ENCODE measurements at places on chromosomes 16 and 17. TPM values are rescaled to one million over a fixed set of nuclear protein-coding genes. Genes with fewer than 3 reads are reported as not detected.
A peak's percentile ranks its signal among the peaks of the same experiment; 100 is the strongest.

Gene RNF43
- 58.3 TPM for total RNA-seq

DNA sequence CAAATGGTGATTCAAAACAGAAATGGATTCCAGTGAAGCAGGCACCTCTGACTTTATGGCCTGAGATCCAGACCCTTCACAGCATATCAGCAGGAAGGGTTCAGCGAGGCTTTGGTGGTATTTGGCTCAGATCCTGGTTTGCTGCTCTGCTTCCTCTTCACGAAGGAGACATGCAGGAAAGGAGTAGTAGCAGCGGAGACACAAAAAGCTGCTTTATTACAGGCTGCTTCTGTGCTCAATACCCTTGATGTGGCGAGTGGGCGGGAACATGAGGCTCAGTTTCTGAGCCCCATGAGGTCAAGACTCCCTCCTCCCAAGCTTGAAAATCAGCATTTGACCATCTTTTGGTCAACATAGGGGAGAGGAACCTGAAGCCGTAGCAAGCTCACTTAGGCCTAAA lies 213.3 kb upstream of the AXIN2 start:
- H3K27ac ChIP-seq = no peak overlapping the region
- DNase-seq = no peak

DNA sequence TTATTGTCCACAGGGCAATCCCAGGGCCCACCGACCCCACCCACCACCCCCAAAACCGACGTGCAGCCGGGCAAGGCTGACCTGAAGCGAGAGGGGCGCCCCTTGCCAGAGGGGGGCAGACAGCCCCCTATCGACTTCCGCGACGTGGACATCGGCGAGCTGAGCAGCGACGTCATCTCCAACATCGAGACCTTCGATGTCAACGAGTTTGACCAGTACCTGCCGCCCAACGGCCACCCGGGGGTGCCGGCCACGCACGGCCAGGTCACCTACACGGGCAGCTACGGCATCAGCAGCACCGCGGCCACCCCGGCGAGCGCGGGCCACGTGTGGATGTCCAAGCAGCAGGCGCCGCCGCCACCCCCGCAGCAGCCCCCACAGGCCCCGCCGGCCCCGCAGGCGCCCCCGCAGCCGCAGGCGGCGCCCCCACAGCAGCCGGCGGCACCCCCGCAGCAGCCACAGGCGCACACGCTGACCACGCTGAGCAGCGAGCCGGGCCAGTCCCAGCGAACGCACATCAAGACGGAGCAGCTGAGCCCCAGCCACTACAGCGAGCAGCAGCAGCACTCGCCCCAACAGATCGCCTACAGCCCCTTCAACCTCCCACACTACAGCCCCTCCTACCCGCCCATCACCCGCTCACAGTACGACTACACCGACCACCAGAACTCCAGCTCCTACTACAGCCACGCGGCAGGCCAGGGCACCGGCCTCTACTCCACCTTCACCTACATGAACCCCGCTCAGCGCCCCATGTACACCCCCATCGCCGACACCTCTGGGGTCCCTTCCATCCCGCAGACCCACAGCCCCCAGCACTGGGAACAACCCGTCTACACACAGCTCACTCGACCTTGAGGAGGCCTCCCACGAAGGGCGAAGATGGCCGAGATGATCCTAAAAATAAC lies 3.0 kb downstream of the SOX9 start:
- peaks cover 39% of the 10 kb centered on the region for H3K4me1 ChIP-seq
- DNase-seq = no peak
- H3K36me3 ChIP-seq = peaks cover 3% of the 10 kb centered on the region
- H3K4me3 ChIP-seq = peak overlapping the region; percentile 61

DNA sequence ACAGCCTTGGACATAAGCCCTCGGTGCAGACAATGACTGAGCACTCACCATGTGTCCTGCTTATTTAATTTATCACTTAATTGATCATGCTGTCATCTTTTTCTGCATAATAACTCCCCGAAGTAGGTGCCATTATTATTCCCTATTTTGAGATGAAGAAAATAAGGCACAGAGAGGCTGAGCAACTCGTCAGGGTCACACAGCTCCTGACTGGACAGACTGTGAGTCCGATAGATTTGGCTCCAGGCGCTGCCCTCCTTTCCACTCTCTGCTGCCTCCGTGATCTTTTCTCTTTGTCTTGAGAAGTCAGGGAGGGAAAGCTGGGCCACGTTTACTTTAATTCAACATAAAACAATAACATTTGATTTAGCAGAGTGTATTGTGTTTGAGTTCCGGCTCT lies 19.0 kb upstream of the N4BP1 start:
- H3K27me3 ChIP-seq = no peaks in the 10 kb centered on the region
- no peak overlapping the region for H3K27ac ChIP-seq
- peaks cover 9% of the 10 kb centered on the region for H3K4me1 ChIP-seq
- no peak overlapping the region for H3K4me3 ChIP-seq
- DNase-seq = no peak
- no peaks in the 10 kb centered on the region for H3K36me3 ChIP-seq

GRCh38 chr16:47392081-47392480 lies 68.8 kb downstream of the ITFG1 start:
- no peaks in the 10 kb centered on the region for H3K27me3 ChIP-seq
- H3K4me1 ChIP-seq = no peaks in the 10 kb centered on the region
- H3K27ac ChIP-seq = no peak overlapping the region
- H3K4me3 ChIP-seq = no peak overlapping the region

- no peak overlapping the region for H3K27ac ChIP-seq
- no peak for DNase-seq
- H3K4me1 ChIP-seq = peaks cover 17% of the 10 kb centered on the region
- H3K27me3 ChIP-seq = no peaks in the 10 kb centered on the region
- no peaks in the 10 kb centered on the region for H3K36me3 ChIP-seq
- no peak overlapping the region for H3K4me3 ChIP-seq
These were observed 16.8 kb upstream of the RMI2 start for GRCh38 chr16:11328172-11329070.

GRCh38 chr17:2086306-2086705 lies 31.4 kb downstream of the HIC1 start:
- DNase-seq = no peak
- H3K27me3 ChIP-seq = no peaks in the 10 kb centered on the region
- no peak overlapping the region for H3K4me3 ChIP-seq
- peaks cover 13% of the 10 kb centered on the region for H3K36me3 ChIP-seq
- peak overlapping the region; percentile 77 for H3K27ac ChIP-seq

Gene NEUROD2
- total RNA-seq = not detected

DNA sequence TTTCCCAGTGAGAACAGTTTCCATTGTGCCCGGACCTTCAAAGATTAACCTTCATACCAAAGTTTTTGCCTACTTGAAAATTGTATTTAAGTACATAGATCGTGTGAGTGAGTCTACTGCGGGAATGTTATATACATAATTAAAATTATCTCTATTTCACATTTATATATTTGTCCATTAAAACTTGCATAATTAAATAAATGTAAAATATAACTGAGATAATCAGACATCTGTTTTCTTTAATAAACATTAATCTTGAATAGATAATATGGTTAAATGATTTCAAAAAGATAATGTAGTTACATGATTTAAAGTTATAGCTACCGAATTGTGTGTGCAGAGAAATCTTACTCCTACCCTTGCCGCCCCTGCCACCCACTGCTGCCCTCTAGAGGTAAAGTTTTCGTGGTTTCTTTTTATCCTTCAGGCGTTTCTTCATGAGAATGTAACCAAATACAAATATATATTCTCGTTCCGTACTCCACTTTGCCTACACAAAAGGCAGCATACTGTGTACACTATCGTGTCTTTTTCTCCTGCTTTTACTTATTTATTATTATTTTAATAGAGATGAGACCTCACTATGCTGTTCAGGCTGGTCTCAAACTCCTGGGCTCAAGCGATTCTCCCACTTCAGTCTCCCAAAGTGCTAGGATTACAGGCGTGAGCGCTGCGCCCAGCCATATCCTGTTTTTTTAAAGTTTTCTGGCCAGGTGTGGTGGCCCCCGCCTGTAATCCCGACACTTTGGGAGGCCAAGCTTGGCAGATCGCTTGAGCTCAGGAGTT lies 35.6 kb downstream of the RPA1 start:
- H3K4me3 ChIP-seq = no peak overlapping the region
- H3K27me3 ChIP-seq = no peaks in the 10 kb centered on the region
- H3K36me3 ChIP-seq = peaks cover 29% of the 10 kb centered on the region
- H3K4me1 ChIP-seq = no peaks in the 10 kb centered on the region
- no peak for DNase-seq

DNA sequence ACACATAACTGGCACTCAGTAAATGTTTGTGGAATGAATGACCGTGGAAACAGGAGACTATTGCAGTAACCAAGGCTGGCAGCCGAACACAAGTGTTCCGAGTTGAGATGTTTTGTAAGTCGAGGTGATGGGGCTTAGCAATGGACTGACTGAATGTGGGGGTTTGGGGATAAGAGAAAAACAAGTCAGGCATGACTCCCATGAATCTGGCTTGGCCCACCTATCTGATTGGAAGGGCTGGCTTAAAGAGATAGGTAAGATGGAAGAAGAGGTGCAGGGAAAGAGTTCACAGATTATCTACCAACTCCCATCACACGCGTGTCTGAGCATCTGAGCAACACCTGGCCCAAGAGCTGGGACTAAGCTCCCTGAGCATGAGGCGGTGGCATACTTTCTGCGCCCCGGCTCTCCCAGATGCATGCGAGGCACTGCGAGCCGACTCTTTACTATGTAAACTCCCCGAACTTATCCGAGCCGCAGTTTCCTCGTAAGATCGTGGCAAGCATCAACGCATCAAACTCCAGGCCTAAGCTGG lies 539 bp downstream of the IFT20 start:
- DNase-seq = no peak
- peak overlapping the region; percentile 87 for H3K4me3 ChIP-seq
- peak overlapping the region; percentile 98 for H3K27ac ChIP-seq
- H3K36me3 ChIP-seq = peaks cover 17% of the 10 kb centered on the region
- H3K27me3 ChIP-seq = no peaks in the 10 kb centered on the region

- no peak for DNase-seq
- no peaks in the 10 kb centered on the region for H3K27me3 ChIP-seq
- peak overlapping the region; percentile 84 for H3K27ac ChIP-seq
These were observed 2.2 kb downstream of the SNN start for GRCh38 chr16:11670171-11671131.

Gene CEMP1
- total RNA-seq = 0.34 TPM

Gene SCGB1C2
- not detected for total RNA-seq

GRCh38 chr16:77548151-77548550 lies 113.3 kb upstream of the ADAMTS18 start:
- H3K27ac ChIP-seq = no peak overlapping the region
- H3K36me3 ChIP-seq = no peaks in the 10 kb centered on the region
- H3K4me3 ChIP-seq = no peak overlapping the region
- no peaks in the 10 kb centered on the region for H3K27me3 ChIP-seq
- no peak for DNase-seq

Gene NLRP1
- 99.5 TPM for total RNA-seq

DNA sequence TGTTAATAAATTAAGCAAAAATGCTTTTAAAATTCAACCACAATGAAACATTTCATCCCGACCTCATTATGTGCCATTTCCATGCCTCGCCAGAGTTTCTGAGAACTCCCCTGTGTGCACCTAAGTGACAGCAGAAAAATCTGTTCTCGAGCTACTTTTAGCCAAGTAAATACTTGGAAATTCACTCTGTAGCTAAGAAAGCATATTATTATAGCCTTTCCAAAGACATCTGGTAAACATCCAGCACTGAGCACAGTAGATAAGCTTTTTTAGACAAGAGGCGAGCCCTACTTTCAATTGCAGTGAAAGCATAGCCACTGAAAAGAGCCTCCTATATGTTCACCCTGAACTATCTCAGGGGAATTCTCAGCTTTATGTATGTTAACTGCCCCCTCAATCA lies 242.8 kb upstream of the PSMD7 start:
- no peak for DNase-seq
- H3K27ac ChIP-seq = no peak overlapping the region

DNA sequence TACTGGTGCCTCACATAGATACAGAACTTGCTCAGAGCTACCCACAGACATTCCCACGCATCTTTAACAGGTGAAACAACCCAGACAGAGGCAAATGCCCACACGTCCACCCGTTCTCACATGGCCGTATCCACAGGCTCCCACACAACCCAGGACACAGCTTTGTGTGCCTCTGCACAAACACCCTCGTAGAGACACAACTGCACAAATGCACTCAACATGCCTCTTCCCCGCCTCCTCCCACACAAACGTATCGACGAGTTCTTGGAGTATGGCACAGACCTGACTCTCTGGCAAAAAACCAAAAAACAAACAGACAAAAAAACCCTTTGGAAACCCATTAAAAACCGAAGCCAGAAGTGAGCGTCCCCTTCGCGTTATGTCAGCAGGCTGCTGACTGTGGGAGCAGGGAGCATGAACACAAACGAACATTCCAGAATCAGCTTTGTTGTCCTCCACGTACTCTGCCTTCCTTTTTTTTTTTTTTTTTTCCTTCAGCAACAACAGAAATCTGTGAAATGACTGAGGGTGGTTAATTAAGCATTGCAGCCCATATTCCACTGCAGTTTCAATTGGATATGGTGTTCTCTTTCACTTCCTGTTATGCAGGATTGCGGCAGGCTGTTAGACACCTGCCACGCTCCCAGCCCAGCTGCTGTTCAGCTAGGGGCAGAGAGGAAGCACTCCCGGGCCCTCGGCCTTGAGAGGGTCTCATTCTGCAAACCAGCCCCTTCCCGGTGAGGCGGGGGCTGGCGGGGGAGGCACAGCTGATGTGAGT lies 313.7 kb downstream of the MAF start:
- H3K4me1 ChIP-seq = peaks cover 15% of the 10 kb centered on the region
- H3K4me3 ChIP-seq = peak overlapping the region; percentile 31
- peaks cover 3% of the 10 kb centered on the region for H3K27me3 ChIP-seq
- DNase-seq = peak; percentile 63
- H3K27ac ChIP-seq = no peak overlapping the region
- H3K36me3 ChIP-seq = no peaks in the 10 kb centered on the region

GRCh38 chr17:80528536-80528935 lies 16.1 kb upstream of the RPTOR start:
- DNase-seq = no peak
- peaks cover 32% of the 10 kb centered on the region for H3K27me3 ChIP-seq
- no peaks in the 10 kb centered on the region for H3K36me3 ChIP-seq
- no peak overlapping the region for H3K4me3 ChIP-seq
- H3K4me1 ChIP-seq = no peaks in the 10 kb centered on the region

DNA sequence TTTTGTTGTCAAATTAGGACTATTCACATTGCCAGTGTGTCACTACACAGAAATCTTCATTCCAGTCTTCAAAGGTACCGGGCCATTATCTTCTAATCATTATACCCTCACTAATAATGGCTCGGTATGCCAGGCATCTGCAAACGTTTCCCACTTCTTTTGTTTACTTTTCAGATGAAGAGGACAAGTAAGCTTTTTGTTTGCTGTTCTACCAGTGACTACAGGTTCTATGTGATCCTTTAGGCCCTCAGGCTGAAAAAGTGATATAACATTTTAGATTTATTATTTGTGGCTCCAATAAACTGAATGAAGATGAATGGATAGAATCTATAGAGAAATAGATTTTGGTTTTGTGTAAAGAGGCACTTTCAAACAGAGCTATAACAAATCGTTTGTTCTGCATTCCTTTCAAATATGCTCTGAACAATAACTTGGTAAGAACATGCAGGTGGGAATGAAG lies 403 bp upstream of the KRTAP3-1 start:
- H3K4me3 ChIP-seq = no peak overlapping the region
- no peaks in the 10 kb centered on the region for H3K36me3 ChIP-seq
- no peaks in the 10 kb centered on the region for H3K27me3 ChIP-seq
- H3K4me1 ChIP-seq = no peaks in the 10 kb centered on the region
- H3K27ac ChIP-seq = no peak overlapping the region
